ENCODE measurements at places on chromosomes 7 and 10. TPM values are rescaled to one million over a fixed set of nuclear protein-coding genes. Genes with fewer than 3 reads are reported as not detected.

DNA sequence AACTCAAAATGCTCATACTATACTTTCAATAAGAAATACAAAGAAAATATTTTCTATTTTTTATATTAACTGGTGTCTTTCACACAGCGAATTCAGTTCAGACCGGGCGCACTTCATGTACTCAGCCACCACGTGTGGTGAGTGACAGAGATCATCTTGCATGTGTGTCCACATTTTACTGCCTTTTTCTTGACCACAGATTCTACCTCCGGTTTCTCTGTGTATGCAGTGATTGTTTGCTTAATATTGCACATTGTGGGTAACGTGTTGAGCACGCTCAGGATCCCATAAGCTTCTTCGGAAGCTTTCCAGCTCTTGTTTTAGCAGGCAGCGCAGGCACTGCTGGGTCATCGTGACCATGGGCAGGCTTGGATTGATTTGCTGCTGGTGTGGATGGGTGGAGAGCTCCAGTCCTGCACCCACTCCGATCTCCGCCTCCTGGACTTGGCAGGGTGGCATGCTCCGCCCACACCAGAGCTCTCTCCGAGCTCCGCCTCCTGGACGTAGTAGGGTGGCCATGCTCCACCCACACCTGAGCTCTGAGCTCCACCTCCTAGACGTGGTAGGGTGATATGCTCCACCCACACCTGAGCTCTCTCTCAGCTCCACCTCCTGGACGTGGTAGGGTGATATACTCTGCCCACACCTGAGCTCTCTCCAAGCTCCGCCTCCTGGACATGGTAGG is 253.3 kb downstream of the DIP2C start:
- DNase-seq: no peak

- DNase-seq: no peak
These were observed 69.8 kb upstream of the DGKI start for GRCh38 chr7:137916564-137916963.

GRCh38 chr10:107390563-107390962 is 226.1 kb upstream of the SORCS1 start:
- no peak for DNase-seq

GRCh38 chr10:127756264-127756663 is 19.3 kb downstream of the FOXI2 start:
- no peak for DNase-seq

GRCh38 chr10:88092973-88093372 is 229.5 kb downstream of the PTEN start:
- DNase-seq: no peak

- no peak for DNase-seq
These were observed 135.9 kb upstream of the KLF14 start for GRCh38 chr7:130869918-130870317.

DNA sequence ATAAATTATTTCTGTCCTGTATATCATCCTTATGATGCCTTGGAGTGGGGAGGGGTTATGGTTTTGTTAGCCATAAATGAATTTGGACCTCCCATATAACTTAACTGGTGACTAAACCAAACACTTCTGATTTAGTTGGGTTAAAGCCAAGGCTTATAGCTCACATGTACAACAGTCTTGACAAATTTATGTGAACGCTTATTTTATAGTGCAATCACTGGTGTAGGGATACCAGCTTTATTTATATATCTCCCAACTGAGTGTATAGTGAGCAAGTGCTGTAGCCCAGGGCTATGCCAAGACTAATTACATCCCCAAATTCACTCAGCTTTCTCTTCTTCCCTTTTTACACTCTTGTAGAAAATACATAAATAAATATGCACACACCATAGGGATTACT is 956.2 kb downstream of the SORCS3 start:
- DNase-seq: no peak

- DNase-seq: no peak
These were observed 20.5 kb upstream of the DNAJB12 start for GRCh38 chr10:72375173-72375572.

DNA sequence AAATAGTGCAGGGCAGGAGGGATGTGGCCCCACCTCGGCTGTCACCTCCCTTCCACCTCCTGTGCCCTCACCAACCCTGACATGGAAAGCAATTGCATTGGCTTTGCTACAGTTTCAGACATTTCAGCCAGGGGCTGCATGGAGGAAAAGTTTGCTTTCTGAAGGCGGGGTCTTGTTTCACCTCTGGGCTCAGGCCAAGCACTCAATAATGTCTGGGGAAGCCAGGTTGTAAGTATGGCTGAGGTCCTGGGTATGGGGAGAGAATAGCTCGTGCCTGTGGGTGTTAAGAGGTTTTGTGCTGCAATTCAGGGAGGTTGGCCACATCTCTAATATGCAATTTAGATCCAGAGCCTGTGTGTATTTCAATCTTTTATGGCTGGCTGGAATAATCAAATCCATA is 238.4 kb upstream of the MKI67 start:
- no peak for DNase-seq

GRCh38 chr10:61096056-61096455 is 152.1 kb upstream of the RHOBTB1 start:
- DNase-seq: no peak

GRCh38 chr10:28987555-28988320 is 301.1 kb upstream of the LYZL1 start:
- no peak for DNase-seq

DNA sequence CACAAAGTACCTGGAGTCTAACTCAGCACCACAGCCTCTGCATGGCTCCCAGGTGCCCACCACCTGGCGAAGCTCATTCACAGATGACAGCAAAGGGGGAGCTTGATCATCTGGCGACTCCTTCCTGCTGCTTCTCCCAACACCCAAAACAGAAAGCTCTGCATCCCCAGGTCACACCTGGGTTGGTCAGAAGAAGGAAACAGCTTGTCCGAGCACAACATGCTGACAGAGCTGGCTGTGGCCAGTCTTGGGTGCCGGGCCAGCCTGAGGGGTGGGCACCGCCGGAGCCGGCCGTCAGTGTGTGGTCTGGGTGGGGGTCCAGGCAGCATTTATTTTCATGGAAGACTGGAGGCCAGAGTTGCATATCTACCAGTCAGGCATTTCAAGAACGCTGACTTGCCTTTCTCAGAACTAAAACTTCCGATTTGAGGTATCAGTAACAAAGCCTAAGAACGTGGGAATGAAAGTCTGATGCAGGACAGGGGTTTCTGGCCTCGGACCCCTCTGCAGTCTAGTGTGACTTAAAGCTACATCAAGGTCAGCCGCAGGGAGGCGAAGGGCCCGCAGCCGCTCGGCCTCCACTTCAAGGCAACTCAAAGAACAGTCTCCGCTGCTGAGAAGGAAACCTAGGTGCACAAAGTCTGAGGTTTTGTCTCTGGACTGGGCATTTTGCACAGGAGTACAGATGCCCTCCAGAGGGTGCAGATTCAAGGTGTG is 109.6 kb downstream of the CYTH3 start:
- no peak for DNase-seq

GRCh38 chr7:19437446-19437845 is 271.4 kb downstream of the POLR1F start:
- no peak for DNase-seq

- no peak for DNase-seq
These were observed 90.4 kb downstream of the PTPRE start for GRCh38 chr10:127997271-127997670.

- DNase-seq: no peak
These were observed 186.2 kb upstream of the MTPN start for GRCh38 chr7:136163340-136163801.

GRCh38 chr10:44995581-44995913 is 5.2 kb upstream of the ZNF22 start:
- DNase-seq: no peak

DNA sequence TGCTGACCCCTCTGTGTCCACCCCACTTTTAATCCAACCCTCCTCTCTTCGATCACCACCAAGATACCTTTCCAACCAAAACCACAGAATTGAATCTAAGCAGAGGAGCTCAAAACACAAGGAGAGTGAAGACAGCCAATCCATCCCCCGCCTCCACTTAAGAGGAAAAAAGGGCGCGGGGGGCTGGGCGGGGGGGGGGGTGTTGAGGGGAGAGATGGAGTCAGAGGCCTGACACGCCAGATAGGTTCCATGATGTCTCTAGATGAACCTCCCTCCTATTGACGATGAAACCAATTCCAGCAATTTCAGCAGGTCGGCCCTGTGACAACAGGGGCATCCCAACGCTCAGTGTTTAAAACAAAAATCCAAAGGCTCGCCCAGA is 1.3 kb downstream of the SORBS1 start:
- no peak for DNase-seq

- DNase-seq: no peak
These were observed 97.4 kb downstream of the FOXL3 start for GRCh38 chr7:387132-388022.

DNA sequence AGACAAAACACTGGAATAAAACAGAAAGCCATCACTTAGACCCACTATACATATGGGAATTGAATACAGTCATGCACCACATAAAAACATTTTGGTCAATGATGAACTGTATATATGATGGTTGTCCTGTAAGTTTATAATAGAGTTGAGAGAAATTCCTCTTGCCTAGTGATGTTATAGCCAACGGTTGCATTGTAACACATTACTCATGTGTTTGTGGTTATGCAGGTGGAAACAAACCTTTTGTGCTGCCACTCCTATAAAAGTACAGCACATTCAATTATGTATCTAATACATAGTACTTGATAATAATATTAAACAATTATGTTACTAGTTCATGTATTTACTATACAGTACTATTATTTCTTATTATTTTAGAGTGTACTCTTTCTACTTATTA is 381.2 kb upstream of the MBL2 start:
- no peak for DNase-seq

GRCh38 chr7:152851326-152851725 is 91.8 kb downstream of the ACTR3B start:
- no peak for DNase-seq

- no peak for DNase-seq
These were observed 697.0 kb downstream of the SORCS1 start for GRCh38 chr10:106467506-106467905.

- no peak for DNase-seq
These were observed 453.7 kb upstream of the LRRTM3 start for GRCh38 chr10:66472156-66472555.

DNA sequence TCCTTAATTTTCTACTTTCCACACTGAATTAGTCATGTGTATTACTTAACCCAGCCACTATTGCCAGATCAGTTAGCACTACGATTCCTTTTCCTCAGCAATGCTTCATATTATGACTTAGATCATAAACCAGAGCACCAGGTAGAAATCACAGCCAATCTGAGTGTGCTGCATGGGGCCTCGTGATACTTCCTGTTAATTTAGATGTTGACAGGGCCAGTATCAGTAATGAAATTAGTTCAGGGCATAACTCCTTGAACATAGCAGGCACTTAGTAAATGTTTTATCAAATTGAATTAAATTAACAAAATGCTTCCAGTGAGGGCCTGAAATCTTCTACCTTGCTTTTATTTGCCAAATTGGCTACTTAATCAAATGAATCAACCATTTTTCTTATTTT is 169.3 kb upstream of the LRGUK start:
- DNase-seq: no peak

GRCh38 chr7:1915326-1915725 is 245.2 kb downstream of the ELFN1 start:
- DNase-seq: no peak

DNA sequence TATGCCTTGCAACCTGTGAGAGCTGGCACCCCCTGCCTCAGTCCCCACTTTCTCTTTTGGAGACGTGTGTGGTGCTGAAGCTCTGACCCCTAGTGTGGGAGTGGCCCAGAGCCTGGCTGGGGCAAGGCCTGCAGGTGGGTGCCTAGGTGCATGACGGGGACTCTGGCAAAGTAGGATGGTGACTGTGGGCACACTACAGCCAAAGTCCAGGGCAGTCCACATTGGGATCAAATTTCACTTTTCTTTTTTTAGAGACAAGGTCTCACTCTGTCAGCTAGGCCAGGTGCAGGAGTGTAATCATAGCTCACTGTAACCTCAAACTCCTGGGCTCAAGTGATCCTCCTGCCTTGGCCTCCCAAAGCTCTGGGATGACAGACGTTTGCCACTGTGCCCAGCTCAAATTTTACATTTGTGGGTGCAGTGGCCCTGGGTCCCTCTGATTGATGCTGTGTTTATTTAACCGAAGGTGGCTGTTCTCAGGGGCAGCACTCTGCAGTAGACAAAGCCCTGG is 52.3 kb downstream of the NEURL1 start:
- no peak for DNase-seq

DNA sequence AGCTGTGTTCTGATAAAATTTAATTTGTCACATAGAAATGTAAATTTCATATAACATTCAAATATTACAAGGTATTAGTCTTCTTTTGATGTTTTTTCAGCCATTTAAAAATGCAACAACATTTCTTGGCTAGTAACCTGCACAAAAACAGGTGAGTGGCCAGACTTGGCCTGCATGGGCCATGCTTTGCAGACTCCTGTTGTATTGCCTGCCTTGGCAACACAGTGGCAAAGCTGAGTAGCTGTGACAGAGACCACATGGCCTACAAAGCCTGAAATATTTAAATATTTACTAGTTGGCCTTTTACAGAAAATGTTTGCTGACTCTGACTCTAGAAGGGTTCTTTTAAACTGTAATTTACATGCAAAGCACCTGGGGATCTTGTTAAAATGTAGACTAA is 13.5 kb upstream of the TBX20 start:
- DNase-seq: no peak

DNA sequence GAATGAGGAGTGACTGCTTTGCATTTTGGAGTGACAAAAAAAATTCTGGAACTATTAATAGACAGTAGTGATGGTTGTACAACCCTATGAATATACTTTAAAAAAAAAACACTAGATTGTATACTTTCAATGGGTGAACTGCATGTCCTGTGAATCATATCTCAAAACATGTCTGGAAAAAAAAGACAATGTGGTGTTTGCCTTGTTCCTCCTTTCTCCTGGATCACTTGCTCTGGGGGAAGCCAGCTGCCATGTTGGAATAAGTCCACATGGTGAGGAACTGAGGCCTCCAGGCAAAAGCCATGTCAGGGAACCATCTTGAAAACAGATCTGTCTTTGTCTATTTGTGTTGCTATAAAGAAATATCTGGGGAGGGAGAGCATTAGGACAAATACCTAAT is 39.5 kb upstream of the YAE1 start:
- no peak for DNase-seq

The PLPP4 gene
- polyA plus RNA-seq: 6.3 TPM

The TFPI2 gene
- polyA plus RNA-seq: 8.0 TPM

The CPEB3 gene
- 2.5 TPM for polyA plus RNA-seq

The ZNF107 gene
- polyA plus RNA-seq: 10.5 TPM

The AOAH gene
- 2.5 TPM for polyA plus RNA-seq

The TMUB1 gene
- 36.0 TPM for polyA plus RNA-seq

The MDFIC gene
- polyA plus RNA-seq: 29.6 TPM

The TM9SF3 gene
- 183 TPM for polyA plus RNA-seq

The SLC18A3 gene
- polyA plus RNA-seq: not detected

The SORBS1 gene
- polyA plus RNA-seq: 30.9 TPM

The KCND2 gene
- 2.6 TPM for polyA plus RNA-seq

The SRRT gene
- polyA plus RNA-seq: 152 TPM

The POM121C gene
- polyA plus RNA-seq: 51.7 TPM

The PKD1L1 gene
- 0.22 TPM for polyA plus RNA-seq

The AS3MT gene
- polyA plus RNA-seq: 23.2 TPM

The LRMDA gene
- 21.0 TPM for polyA plus RNA-seq

The SPDYE6 gene
- not detected for polyA plus RNA-seq

The LMOD2 gene
- not detected for polyA plus RNA-seq

The PGAM2 gene
- 0.86 TPM for polyA plus RNA-seq
